ENCODE measurements at places on chromosomes 16 and 17. TPM values are rescaled to one million over a fixed set of nuclear protein-coding genes. Genes with fewer than 3 reads are reported as not detected.

DNA sequence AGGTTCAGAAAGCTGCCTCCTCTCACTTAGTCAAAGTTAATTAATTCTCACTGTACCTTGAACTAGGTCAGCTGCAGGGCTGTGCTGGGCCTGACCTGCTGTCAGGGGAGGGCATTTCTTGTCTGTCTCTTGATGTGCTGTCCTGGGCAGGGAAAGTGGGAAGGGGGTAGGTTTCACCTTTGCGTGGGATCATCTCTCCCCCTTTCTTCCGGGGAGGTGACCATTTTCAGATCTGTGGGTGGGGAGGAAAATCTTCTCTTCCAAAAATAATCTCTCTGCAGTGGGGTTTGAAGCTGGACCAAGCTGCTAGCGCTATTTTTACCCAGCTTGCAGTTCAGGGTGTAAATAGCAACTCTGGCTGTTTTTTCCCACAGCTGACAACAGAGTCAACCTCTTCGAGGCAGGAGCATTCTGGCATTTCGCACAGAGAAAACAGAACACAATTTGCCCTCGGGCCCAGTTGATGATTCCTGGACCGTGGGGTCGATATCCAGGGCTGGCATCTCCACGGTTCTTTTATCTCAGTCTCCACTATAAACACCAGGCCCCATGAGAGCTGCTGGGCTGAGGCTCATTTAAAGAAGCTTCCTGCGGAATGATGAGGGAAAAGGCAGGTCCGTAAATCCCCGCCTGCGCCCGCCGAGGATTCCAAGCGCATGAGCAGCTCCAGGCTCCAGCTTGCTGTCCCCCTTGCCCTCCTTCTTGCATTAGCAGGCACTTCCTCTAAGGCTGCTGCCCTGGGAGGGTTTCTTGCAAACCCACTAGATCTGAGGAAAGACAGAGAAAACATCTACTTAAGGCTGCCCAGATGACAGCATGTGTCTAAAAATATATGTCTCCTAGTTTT lies 93.9 kb downstream of the YPEL2 start:
- H3K27ac ChIP-seq, result no peak overlapping the region
- no peak for DNase-seq
- H3K4me3 ChIP-seq, result no peak overlapping the region
- no peaks in the 10 kb centered on the region for H3K36me3 ChIP-seq
- no peaks in the 10 kb centered on the region for H3K27me3 ChIP-seq

DNA sequence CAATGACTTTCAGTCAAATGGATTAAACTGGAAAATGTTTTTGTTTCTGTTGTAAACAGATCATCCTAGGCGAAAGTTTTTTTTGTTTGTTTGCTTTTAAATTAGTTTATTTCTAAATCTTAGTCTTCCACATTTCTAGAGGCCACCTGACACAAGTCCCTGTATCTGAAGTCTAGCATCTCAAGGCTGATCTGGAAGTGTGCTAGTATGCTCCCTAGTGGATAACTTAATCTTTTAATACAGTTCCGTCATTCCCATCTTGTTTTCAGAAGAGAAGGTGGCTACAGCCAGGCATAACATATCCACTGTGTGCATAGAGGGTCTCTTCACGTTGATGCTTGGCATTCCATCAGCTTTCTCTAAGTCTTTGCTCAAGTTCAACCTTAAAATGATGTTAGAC lies 7.6 kb downstream of the IFT20 start:
- peaks cover 41% of the 10 kb centered on the region for H3K36me3 ChIP-seq
- H3K4me3 ChIP-seq, result no peak overlapping the region
- no peak overlapping the region for H3K27ac ChIP-seq
- H3K27me3 ChIP-seq, result no peaks in the 10 kb centered on the region
- peaks cover 22% of the 10 kb centered on the region for H3K4me1 ChIP-seq

- no peak for DNase-seq
- peak overlapping the region; percentile 99 for H3K27ac ChIP-seq
- peaks cover 76% of the 10 kb centered on the region for H3K36me3 ChIP-seq
- H3K27me3 ChIP-seq, result no peaks in the 10 kb centered on the region
- peaks cover 62% of the 10 kb centered on the region for H3K4me1 ChIP-seq
Measured at GRCh38 chr17:77456951-77457548, 316.3 kb downstream of the SEC14L1 start.

DNA sequence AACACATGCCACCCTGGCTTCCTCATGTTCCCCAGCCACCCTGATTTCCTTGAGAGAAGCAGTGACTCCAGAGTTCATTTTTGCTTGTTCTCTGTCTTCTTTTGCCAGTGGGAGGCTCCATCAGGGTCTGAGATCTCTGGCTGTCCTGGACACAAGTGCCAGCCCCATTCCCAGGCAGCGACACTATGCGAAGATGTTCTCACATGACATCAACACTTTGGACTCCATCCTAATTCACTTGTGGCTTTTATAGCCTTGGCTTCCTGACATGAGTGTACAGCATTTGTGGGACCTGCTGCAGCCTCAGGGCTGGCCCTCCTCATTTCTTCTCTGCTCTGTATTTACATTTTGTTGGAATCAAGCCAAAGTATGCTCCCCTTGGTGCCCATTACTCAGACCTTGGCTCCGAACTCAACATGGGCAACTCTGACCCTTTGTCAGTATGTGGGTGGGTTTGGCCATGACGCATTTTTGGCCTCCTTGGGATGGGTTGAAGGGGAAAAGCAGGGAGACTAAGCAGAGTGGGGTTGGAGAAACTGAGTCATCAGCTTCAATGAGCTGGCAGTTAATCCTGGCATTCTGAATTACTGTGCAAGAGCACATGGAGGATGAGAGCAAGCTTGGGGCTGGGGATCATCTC lies 119.0 kb upstream of the EEF2KMT start:
- peaks cover 8% of the 10 kb centered on the region for H3K27me3 ChIP-seq
- no peak for DNase-seq
- no peak overlapping the region for H3K27ac ChIP-seq
- H3K4me1 ChIP-seq, result no peaks in the 10 kb centered on the region
- H3K4me3 ChIP-seq, result no peak overlapping the region

GRCh38 chr16:12613131-12613991 lies 190.3 kb downstream of the CPPED1 start:
- H3K27ac ChIP-seq, result peak overlapping the region; percentile 59
- no peaks in the 10 kb centered on the region for H3K36me3 ChIP-seq
- H3K27me3 ChIP-seq, result no peaks in the 10 kb centered on the region
- H3K4me1 ChIP-seq, result peaks cover 27% of the 10 kb centered on the region
- DNase-seq, result no peak

DNA sequence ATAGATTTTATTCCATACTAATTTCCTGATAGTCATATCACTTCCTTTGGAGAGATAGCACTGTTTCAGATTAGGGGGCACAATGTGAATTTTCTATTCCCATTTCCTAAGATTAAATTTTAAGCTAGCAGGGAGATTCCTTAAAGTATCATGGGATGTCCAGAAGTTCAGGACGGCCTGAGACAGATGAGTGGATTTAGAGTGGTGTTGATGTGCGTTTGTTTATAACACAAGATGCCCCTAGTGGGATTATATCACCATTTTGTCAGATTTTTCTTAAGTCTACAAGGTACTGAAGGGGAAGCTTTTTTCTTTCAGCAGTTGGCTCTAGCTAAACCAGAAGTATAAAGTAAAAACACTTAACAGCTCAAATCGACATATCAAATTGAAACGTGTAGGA lies 183.6 kb upstream of the TBX2 start:
- H3K4me3 ChIP-seq, result no peak overlapping the region
- no peaks in the 10 kb centered on the region for H3K27me3 ChIP-seq
- DNase-seq, result no peak
- no peaks in the 10 kb centered on the region for H3K36me3 ChIP-seq
- H3K27ac ChIP-seq, result no peak overlapping the region
- H3K4me1 ChIP-seq, result peaks cover 29% of the 10 kb centered on the region

- no peaks in the 10 kb centered on the region for H3K27me3 ChIP-seq
- peak overlapping the region; percentile 73 for H3K27ac ChIP-seq
- no peak for DNase-seq
- H3K4me3 ChIP-seq, result peak overlapping the region; percentile 81
- H3K4me1 ChIP-seq, result peaks cover 52% of the 10 kb centered on the region
Measured at GRCh38 chr17:8160741-8161221, 2.0 kb downstream of the VAMP2 start.

- no peak overlapping the region for H3K4me3 ChIP-seq
- H3K4me1 ChIP-seq, result peaks cover 16% of the 10 kb centered on the region
- peaks cover 41% of the 10 kb centered on the region for H3K36me3 ChIP-seq
Measured at GRCh38 chr16:1548233-1548632, 14.8 kb downstream of the TMEM204 start.

The GRAP gene
- total RNA-seq, result 10.9 TPM

The IRX5 gene
- total RNA-seq, result 0.57 TPM

Data from activated T-helper 2 cell treated with anti-CD3 and anti-CD28 coated beads, Interferon-gamma antibody, Interleukin-2, Interleukin-4, amounts not matched to agents 10 μg/mL and 5 μg/mL and 100 μg/mL, durations not matched to agents 14 hours and 24 hours and 36 hours (primary cell).